ENCODE measurements at places on chromosomes 7 and 10. TPM values are rescaled to one million over a fixed set of nuclear protein-coding genes. Genes with fewer than 3 reads are reported as not detected.

- no peak for DNase-seq
These were observed 18.2 kb downstream of the TWIST1 start for GRCh38 chr7:19099194-19099593.

DNA sequence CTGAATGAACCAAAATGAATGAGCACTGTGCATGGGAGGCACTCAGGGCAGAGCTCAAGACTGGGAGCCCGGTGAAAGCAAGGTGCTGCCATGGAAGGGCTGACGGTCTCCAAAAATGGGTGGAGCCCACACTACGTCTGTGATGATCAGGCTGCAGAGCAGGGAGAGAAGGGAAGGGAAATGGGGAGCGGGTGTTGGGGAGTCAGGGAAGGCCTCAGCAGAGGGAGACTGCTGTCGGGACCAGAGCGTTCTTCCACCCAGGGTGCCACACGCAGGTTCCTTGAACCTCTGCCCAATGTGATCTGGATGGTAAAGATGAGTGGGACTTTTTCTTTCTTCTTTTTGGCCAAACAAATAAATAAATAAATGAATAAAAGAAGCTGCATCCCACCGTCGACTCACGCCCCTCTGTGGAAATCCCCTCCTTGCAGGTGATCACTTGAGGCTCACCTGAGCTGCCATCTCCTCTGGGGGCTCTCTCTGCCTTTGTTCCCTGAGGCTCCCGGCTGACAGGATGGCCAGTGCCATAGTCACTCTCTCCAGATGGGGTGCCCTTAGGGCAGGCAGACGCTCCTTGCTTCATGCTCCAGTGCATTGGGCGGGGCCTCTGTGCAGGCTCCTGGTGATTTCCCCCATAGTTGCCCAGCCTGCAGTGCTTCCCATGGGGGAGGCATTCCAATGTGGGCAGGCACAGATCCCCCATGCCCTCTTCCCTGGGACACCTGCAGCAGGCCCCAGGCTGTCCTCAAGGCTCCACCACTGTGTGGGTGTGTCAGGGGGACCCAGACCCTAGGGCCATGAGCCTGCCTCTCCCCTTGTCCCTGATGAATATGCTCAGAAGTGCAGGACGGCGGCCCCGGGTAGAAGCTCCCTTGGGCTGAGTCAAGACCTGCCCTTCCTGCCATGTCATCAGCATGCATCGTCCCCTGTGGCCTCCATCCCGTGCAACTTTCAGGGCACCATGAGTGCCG is 131.8 kb downstream of the PTPN20 start:
- no peak for DNase-seq

DNA sequence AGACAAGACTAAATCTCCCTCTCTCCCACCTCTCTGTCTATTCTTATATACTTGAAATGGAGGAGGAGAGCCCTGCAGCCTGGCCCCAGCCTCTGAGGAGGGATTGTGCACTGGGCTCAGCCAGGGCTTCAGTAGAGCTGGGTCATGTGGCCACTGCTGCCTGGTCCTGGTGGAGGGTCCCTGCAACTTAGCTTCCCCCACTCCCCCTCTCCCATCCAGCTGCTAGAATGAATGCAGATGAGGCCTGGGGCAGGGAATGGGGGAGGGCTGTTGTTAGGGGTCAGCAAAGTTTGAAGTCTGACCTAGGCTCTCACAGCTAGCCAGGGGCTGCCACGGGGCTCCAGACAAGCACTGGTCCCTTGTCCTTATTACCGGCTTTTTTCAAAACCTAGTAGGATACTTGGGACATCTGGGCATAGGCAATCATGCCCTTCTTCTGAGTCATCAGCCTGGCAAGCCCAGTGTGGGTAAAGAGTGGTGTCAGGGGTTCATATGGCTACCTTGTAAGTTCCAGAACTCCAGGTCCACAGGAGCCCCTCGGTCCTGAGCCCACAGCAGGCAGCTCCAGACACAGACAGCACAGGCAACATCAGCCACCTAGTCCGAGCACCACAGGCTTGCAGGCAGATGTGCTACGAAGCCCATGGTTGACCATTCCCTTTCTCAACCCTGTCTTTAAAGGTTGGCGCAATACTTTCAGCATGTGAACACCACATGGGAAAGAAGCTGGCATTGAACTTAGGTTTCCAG is 12.8 kb upstream of the CXCL12 start:
- no peak for DNase-seq

GRCh38 chr10:124329362-124329761 is 89.4 kb downstream of the OAT start:
- DNase-seq: no peak

DNA sequence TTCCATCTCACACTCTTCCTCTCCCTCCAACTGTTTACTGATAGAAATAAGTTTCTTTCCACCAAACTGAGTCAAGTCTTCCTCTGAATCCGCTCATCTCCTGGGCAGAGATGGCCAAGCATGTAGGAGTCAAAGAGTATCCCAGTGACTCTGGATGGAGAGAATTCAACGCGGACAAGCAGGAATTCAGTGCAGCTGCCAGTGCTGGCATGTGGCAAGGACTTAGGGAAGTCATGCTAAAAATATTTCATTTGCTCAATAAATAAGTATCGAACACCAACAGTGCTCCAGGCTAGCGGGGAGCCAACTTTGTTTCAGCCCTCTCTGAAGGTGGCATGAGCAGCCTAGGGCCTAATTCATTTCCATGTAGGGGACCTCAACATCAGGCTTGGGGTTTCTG is 351.6 kb upstream of the ZMIZ1 start:
- DNase-seq: no peak

- DNase-seq: no peak
These were observed 350.3 kb downstream of the GALNT17 start for GRCh38 chr7:71482284-71482683.

DNA sequence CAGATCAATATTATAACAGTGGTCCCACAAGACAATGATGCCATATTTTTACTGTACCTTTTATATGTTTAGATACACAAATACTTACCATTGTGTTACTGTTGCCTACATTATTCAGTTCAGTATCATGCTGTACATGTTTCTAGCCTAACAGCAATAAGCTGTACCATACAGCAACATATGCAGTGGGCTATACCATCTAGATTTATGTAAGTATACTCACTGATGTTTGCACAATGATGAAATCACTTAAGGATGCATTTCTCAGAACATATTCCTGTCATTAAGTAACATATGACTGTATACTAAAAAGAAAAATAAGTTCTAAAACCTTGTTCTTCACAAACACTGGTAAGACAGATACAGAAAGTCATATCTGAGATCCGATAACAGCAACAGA is 468.6 kb upstream of the SEMA3A start:
- DNase-seq: no peak

GRCh38 chr10:105262666-105263065 is 621.6 kb downstream of the SORCS3 start:
- DNase-seq: no peak

DNA sequence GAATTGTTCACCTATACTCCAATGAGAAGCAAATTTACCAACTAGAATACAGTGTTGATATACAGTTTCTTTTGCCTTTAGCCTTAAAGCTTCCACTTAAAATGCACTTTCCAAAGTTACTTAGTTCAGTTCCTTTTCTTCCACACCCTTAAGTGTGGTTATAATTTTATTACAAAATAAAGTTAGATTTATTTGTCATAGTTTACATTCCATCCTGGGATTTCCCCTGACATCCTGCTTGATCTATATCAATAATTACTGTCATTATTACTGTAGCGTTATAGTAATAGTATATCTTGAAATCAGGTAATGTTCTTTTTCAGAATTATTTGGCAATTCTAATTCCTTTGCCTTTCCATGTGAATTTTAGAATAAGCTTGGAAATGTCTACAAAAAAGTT is 23.3 kb upstream of the MEST start:
- DNase-seq: no peak

DNA sequence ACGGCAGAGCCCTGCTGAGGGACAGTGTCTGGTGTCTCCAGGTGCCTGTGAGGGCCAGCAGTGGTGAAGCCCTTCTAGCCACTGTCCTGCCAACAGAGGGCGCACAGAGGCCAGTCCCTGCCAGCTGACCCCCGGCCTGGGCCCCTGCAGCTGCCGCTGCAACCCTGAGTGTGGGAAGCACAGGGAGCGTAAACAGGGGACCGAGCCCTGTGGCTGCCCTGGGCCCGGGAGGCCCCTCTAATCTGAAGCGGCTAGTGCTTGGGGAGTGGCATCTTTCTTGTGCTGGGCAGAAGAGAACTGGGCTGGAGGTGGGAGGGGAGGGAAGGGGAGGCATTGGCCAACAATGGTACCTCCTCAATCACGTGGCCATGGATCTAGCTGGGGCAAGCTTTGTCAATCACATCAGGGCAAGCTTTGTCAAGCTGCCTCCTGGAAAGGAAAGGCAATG is 34.6 kb downstream of the TRIM8 start:
- peak; percentile 68 for DNase-seq

GRCh38 chr7:148095066-148095465 is 495.5 kb upstream of the C7orf33 start:
- DNase-seq: no peak

- DNase-seq: peak; percentile 51
These were observed 151.2 kb downstream of the PLXNA4 start for GRCh38 chr7:132424821-132425724.

DNA sequence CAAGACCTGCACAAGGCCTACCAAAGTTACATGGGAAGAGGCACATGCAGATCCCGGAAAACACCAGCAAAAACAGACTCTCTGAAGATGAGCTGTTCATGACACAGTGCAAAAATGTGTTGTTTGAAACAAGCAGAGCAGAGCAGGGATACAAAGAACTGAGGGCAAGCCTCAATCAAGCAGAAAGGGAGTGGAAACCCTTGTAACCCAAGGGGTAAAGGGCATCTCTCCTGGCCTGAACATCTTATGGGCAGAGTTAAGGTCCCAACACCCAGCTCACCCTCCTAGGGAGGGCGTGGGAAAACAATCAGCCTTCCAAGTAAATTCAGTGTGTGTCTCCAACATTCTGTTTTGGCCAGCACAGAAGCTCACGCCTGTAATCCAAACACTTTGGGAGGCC is 10.5 kb downstream of the PSPH start:
- no peak for DNase-seq

- DNase-seq: no peak
These were observed 3.3 kb downstream of the FBXO24 start for GRCh38 chr7:100589341-100589947.

CALCR gene
- not detected for polyA plus RNA-seq

GRM3 gene
- polyA plus RNA-seq: not detected

VGF gene
- not detected for polyA plus RNA-seq

VKORC1L1 gene
- polyA plus RNA-seq: 14.1 TPM

CPEB3 gene
- polyA plus RNA-seq: 0.60 TPM

PTF1A gene
- not detected for polyA plus RNA-seq

C10orf143 gene
- polyA plus RNA-seq: 0.26 TPM

NKX6-2 gene
- not detected for polyA plus RNA-seq

FAM221A gene
- 9.4 TPM for polyA plus RNA-seq

SOSTDC1 gene
- not detected for polyA plus RNA-seq

ANKRD30A gene
- polyA plus RNA-seq: not detected
